T-helper 2 cell (primary cell): ENCODE measurements at places on chromosomes 4 and X.
A peak's percentile ranks its signal among the peaks of the same experiment; 100 is the strongest.

GRCh38 chrX:97334850-97335249 is 451.1 kb downstream of the RPA4 start:
- DNase-seq: no peak

GRCh38 chrX:115533485-115533884 is 27.5 kb upstream of the PLS3 start:
- no peak for DNase-seq

GRCh38 chrX:55127692-55128091 is 38.9 kb downstream of the PAGE2 start:
- no peak for DNase-seq

- DNase-seq: no peak
These were observed 59.9 kb downstream of the DIPK2B start for GRCh38 chrX:45140812-45141211.

GRCh38 chrX:11064851-11065600 is 46.1 kb upstream of the HCCS start:
- no peak for DNase-seq

DNA sequence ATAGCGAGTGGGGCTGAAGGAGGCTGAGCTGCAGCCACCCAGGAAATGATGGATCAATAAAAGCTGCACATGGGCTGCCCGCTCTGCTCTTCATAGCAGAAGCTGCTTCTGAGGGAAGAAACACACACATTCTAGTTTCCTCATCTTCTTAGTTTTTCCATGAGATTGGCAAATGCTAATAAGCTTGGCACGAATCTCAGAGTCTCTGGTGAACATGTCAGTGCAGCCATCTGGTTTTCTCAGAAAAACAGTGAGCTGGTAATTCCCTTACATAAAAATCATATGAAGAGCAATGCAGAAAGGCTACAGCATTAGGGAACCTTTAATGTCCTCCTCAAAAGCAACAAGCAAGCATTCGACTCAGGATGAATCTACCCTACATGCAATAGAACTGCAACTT is 69.9 kb downstream of the GATB start:
- DNase-seq: no peak

DNA sequence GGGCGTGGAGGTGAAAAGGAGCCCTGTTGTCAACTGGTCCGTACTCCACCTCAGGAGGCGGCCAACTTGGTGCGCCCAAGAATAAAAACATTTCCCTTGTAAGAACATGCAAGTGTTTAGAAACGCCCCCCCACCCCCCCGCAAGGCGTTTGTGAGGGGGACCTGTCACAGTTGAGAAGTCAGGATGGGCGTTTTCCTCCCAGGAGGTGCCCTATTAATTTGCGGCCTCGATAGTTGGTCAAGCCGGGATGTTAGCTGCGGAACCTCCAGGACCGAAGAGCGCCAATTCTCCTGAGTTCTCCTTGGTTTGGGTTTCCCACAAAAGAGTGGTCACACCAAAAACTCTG is 651 bp upstream of the SAP30 start:
- peak; percentile 60 for DNase-seq

GRCh38 chr4:165383591-165384073 is 4.8 kb downstream of the CPE start:
- DNase-seq: no peak

- DNase-seq: no peak
These were observed 83.1 kb downstream of the GRIA3 start for GRCh38 chrX:123267220-123267619.

DNA sequence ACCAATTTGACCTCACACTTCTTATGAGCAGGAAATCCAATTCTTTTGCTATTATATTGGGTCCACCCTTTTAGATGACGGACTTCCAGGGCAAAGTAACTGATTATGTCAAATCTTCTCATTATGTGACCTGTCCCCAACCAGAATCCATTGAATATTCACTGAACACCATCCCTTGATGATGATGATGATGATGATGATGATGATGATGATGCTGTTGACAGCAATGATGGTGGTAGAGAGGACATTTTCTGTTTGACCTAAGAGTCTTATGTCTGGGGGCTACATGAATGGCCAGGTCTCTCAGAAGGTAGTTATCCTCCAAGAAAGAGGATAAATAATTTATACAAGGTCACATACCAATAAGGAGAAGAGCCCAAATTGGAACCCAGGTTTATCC is 5.2 kb downstream of the TCEAL8 start:
- DNase-seq: no peak

DNA sequence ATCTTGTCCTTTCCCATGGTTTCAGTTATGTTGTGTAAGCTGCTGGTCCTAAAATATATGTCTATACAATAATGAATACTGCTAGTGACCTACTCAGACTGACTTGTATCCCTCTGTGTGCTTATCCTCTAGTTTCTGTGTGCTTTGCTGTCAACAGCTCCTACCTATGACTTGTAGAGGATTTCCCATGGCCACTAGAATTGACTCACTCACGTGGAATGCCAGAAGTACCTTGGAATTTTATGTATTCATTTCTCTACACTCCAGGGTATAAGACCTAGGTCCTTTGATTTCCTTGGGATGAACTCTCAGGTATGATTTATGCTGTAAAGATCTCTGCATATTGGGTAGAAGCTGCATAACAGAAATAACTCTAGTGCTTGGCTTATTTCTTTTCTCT is 279.9 kb upstream of the SLIT2 start:
- DNase-seq: no peak

- DNase-seq: peak; percentile 50
These were observed 9.5 kb downstream of the AMBN start for GRCh38 chr4:70601422-70602039.

DNA sequence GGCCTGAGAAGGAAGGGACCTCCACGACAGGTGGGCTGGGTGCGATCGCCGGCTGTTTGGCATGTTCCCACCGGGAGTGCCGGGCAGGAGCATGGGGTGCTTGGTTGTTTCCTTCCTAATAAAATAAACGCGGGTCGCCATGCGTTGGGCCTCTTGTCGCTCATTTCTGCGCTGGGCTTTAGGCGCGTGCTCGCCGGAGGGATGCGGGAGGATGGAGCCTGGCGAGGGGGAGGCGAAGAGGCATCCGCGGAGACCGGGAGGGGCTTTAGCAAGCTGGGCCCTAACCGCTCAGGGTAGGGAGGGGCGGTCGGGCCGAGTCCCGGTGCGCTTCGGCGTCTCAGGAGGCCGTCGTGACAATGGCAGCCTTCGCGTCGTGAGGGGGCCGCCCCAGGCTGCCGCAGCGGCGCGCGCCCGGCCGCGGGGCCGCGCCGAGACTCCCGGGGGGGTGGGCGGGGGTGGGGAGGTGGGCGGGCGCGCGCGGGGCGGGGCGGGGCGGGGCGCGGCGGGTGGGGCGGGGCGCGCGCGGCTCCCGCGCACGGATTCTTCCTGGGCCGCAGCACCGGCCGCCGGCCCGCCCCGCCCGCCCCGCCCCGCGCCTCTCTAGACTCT is 476 bp upstream of the GDI1 start:
- peak; percentile 77 for DNase-seq

DNA sequence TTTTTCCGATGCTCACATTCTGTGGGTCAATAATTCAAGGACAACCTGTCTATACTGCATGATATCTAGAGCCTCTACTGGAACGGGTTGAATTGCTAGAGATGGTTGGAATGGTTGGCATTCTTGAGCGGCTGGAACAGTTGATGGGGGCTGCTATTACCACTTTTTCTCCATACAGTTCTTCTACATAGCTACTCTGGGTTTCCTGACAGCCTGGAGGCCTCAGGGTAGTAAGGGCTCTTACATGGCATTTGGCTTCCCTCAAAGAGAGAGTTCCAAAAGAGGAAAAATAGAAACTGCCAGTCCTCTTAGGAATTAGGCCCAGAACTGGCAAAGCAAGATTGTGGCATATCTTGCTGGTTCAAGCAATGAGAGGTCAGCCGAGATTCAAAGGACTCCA is 53.1 kb downstream of the NAA11 start:
- no peak for DNase-seq

DNA sequence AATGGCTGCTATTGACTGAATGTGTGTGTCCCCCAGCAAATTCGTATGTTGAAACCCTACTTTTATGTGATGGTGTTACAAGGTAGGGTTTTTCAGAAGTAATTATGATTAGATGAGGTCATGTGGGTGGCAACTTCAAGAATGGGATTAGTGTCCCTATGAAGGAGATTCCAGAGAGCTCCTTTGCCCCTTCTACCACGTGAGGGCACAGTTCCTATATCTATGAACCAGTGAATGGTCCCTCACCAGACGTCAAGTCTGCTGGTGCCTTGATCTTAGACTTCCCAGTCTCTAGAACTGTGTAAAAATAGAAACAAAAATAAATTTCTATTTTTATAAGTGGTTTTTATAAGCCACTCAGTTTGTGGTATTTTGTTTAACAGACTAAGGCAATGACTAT is 1137.6 kb upstream of the IGFBP7 start:
- no peak for DNase-seq

- no peak for DNase-seq
These were observed 64.3 kb downstream of the ZFYVE28 start for GRCh38 chr4:2354118-2354517.

GRCh38 chrX:97238632-97239031 is 354.9 kb downstream of the RPA4 start:
- no peak for DNase-seq

DNA sequence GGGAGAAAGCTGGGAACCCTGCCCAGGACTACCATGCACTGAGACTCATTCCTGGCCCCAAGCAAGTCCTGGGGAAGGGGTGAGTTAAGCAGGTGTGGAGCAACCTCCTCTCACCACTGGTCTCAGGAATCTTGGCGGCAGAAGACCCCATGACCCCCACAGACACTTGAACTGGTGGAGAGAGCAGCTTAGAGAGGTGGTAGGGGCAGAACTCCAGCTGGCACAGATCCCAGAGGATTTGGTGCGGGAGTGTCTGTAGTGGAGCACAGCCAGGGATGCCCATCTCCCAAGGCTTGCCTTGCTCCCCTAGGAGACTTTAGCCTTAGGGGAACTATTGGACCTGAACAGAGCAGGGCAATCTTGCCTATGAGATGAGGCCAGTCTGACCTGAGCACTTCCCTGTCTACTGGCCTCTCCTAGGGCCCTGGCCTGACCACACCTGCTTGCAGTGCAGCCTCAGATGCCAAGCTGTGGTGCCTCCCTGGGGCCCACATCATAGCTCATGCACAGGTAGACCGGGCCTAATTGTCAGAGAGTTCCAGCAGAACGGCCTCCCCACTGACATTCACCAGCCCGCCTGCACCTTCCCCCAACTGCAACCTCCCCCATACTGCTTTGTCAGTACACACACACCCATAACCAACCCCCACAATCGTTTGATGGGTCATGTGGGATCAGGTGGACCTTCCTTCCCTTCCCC is 78.0 kb downstream of the NAA11 start:
- DNase-seq: no peak

- no peak for DNase-seq
These were observed 68.6 kb downstream of the PRSS12 start for GRCh38 chr4:118284169-118284568.

GRCh38 chrX:135345107-135345589 is 35.9 kb downstream of the ETDC start:
- DNase-seq: no peak

GRCh38 chr4:40845154-40845835 is 95.5 kb downstream of the NSUN7 start:
- no peak for DNase-seq

GRCh38 chrX:75781611-75782010 is 3.4 kb downstream of the MAGEE2 start:
- no peak for DNase-seq

GRCh38 chr4:123952530-123953274 is 556.1 kb downstream of the SPRY1 start:
- no peak for DNase-seq

DNA sequence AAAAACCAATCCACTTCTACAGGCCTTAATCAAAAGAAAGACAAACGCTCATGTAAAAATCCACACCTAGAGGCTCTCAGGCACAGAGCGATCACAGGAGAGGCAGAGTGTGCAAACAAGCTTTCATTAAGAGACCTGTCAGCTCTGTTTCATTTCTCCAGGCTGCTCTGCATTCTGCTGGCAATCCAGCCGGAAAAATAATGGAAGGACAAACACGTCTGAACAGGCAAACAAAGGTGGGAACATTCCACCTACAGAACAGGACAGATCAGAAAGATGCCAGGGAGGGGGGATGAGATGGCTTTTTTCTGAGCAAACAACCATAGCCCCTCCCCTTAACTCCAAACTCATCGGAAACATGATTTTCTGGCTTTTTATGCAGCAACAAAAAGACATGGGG is 9.7 kb downstream of the SOD3 start:
- DNase-seq: no peak

- no peak for DNase-seq
These were observed 28.6 kb downstream of the OCIAD2 start for GRCh38 chr4:48877827-48878535.
